ENCODE measurements at places on chromosomes 6 and 20. TPM values are rescaled to one million over a fixed set of nuclear protein-coding genes. Genes with fewer than 3 reads are reported as not detected.

DNA sequence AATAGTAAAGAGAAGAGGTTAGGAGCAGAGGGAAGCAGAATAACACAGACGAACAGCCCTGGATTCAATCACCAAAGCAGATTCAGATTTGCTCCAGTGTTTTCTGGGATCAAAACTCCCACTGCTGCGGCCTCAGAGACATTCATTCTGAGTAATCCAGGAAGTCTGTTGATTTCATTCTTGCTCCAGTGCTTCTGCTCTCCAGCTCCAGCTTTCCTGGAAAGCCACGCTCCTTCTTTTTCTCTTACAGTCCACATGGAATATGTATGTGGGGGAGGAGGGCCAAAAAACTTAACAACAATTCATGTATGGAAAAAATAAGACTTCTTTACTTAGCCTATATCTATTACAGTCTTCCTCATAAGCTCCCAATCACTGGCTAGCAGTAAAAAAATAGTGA is 26.4 kb upstream of the UST start:
- no peak for DNase-seq

DNA sequence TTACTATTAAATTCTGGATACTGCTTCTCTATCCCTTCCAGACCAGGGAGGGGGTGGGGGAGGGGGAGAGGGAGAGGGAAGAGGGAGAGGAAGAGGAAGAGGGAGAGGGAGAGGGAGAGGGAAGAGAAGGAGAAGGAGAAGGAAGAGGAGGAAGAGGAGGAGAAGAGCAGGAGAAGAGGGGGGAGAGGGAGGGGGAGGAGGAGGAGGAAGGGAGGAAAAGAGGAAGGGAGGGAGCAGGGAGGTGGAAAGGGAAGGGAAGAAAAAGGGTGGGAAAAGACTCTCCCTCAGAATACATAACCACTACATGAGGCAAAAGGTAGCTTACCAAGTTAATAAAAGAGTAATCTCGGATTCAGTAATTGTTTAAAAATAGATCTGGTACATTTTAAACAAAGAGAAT is 46.0 kb downstream of the FAM184A start:
- no peak for DNase-seq

- DNase-seq = no peak
These were observed 160.5 kb downstream of the ADGRG6 start for GRCh38 chr6:142462260-142462659.

The RWDD2A gene
- 1.5 TPM for total RNA-seq

The SMLR1 gene
- total RNA-seq = not detected

The CARMIL1 gene
- total RNA-seq = 0.56 TPM

The ANKEF1 gene
- 1.8 TPM for total RNA-seq

The RAB44 gene
- total RNA-seq = 4.1 TPM

The GSTA1 gene
- total RNA-seq = not detected
